ENCODE measurements at places on chromosomes 5 and 9.

DNA sequence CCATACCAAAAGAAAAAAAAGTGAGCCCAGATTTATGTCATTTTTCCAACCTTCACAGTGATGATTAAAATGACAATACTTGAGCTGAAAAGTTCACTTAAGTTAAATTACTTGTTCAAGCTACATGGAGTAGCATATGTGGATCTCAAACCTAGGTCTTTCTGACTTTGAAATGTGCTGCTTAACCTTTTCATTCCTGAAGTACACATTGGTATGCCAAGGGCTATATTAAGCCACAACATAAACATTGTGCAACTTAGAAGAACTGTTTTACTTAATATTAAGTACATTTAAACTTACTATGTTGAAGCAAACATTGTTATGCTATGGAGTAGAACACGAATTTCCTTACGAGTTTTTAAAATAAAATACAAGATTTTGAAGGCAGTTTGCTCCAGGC is 105.0 kb downstream of the GIN1 start:
- DNase-seq: no peak

DNA sequence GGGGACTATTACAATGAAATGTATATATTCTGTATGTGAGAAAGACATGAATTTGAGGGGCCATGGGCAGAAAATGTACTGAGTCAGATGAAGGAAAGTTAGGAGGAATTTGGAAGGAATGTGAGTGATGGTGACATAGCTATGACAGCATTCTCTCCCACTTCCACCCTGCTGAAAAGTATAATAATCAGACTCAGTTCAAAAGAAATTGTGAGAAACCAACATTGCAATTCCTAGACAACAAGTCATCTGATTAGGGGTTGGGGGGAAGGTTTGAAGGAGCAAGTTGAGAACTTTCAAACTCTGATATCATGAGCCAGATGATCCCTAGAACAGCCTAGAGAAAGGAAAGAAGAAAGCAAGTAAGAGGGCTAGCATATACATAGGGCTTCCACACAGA is 370.6 kb downstream of the DMRTA1 start:
- no peak for DNase-seq

DNA sequence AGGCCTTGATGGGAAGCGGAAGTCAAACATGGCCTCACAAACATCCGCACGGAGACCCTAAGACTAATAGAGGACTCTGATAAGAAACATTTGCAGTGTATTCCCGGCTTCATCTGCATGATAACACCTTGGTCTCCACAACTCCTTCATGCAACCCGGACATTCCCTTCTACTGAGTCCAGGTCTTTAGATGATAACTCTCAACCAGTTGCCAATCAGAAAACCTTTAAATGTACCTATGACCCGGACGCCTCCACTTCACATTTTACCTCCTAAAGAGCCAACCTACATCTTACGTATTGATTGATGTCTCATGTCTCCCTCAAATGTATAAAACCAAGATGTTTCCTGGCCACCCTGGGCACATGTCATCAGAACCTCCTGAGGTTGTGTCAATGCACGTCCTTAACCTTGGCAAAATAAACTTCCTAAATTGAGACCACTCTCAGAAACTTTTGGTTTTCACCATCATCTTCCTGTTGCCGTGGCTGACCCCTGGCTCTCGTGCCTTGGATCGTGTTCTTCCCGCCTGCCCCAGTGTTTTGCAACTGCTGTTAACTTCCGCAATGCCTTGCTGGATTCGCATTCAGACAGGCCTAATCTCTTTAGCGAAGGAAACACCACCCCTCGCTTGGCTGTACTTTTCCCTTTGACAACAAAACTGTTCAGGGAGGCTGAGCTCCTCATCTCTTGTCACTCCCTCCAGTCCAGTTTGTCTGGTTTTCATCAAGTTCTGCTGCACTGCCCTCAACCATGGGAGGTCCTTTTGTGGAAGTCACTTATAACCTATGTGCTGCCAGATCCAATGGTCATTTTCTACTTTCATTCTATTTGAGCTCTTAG is 1.1 kb upstream of the DAP start:
- DNase-seq: no peak

DNA sequence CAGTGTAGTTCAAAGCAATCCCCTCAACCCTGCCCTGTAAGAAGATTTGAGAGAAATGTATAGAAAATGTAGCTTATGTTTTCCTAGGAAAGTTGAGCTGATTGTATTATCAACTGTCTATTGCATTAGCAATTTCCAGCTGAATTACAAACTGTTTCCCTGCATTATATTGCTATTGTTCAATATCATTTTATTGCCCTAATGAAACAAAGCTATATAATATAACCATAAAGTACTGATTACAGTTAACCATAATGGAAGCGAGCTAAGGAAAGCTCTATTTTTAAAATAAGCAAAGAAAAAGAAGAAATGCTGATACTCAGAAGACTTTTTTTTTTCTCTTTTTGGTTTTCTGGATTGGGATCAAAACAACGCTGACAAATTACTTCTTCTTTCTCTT is 228.3 kb downstream of the EFNA5 start:
- no peak for DNase-seq

- no peak for DNase-seq
Observed at GRCh38 chr9:131511416-131511815, 8.7 kb downstream of the POMT1 start.

DNA sequence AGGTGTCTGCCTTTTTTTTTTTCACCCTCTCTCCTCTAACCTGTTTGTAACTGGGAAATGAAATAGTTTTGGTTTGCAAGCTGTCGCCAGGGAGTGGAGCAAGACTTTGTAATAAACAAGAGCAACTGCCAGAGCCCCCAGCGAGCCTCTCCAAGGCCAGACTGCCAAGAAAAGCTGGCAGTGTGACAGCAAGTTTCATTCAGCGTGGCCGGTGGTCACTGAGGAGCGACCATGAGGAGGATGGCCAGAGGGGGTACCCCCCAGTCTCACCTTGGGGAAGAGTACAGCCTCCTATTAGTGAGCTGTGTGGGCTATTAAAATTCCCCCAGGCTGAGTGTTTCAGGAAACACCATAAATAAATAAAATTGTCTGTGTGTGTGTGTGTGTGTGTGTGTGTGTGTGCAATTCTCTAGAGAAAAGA is 49.9 kb downstream of the ZFAND5 start:
- no peak for DNase-seq

DNA sequence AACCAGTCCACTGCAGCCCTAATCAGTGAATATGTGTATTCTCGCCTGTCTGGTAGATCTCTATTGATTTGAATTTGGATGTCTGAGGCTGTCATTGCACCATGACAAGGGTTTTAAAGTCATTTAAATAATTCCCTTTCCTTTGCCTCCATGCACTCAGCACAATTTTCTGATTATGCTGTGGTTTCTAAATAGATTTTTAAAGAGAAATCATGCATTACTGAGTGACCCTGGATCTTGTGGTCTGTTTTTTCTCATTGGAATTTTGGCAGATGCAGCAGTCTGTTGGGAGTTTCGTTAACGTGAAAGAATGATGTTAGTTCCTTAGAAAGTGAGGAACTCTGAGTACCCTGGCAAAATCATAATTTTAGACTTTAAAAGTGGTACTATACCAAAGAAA is 396.0 kb downstream of the LRRC70 start:
- DNase-seq: no peak

GRCh38 chr5:16179511-16179935 is at the start of gene MARCHF11:
Gene MARCHF11, minus strand, starts transcription at chr5:16179791. Its CDS starts 216 bp downstream, at chr5:16179575.
- no peak for DNase-seq

DNA sequence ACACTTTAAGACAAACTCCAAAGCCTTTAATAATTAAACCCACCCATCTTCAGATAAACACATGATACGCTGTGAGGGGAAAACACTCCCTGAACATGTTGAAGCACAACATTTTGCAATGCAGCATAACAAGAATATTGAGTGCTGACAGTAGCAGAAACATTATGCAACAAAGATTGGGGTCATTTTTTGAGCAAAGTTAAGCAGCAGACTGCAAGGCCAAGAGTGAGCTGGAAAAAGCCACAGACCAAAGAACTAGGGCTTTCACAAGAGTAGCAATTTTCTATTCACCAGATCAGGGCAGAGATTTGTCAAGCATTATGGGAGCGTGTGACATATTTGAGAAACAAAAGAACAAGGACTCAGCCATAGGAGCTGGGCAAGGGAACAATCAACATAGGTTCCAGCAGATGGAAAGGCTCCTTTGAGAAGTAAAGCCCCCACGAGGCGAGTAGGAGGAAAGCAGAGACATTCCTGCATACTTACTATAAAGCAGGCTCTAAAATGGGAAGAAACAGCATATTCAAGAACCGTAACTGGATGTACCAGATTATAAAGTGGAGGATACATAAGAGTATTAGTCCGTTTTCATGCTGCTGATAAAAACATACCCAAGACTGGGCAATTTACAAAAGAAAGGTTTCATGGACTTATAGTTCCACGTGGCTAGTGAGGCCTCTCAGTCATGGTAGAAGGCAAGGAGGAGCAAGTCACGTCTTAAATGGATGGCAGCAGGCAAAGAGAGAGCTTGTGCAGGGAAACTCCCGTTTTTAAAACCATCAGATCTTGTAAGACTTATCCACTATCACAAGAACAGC is 4.8 kb upstream of the TTC23L start:
- DNase-seq: no peak
